ENCODE measurements at places on chromosomes 6 and 20. TPM values are rescaled to one million over a fixed set of nuclear protein-coding genes. Genes with fewer than 3 reads are reported as not detected.

LTV1 gene
- 25.5 TPM for total RNA-seq

CD109 gene
- 44.8 TPM for total RNA-seq

VTA1 gene
- 31.9 TPM for total RNA-seq

FAM209B gene
- not detected for total RNA-seq

GPX6 gene
- total RNA-seq = not detected

TFAP2D gene
- not detected for total RNA-seq

TNXB gene
- 5.9 TPM for total RNA-seq

TP53TG5 gene
- total RNA-seq = not detected

IMPG1 gene
- 0.37 TPM for total RNA-seq

VSX1 gene
- total RNA-seq = not detected

POM121L2 gene
- not detected for total RNA-seq

LRRN4 gene
- not detected for total RNA-seq

TPBG gene
- 93.1 TPM for total RNA-seq

NKX2-4 gene
- total RNA-seq = not detected

LRFN2 gene
- total RNA-seq = not detected

RAB32 gene
- total RNA-seq = 161 TPM

EMILIN3 gene
- under 0.01 TPM for total RNA-seq

PGC gene
- not detected for total RNA-seq
